ENCODE measurements at places on chromosomes 12 and 14.

- no peak for DNase-seq
These were observed 87.8 kb downstream of the NEDD1 start for GRCh38 chr12:96994900-96995299.

DNA sequence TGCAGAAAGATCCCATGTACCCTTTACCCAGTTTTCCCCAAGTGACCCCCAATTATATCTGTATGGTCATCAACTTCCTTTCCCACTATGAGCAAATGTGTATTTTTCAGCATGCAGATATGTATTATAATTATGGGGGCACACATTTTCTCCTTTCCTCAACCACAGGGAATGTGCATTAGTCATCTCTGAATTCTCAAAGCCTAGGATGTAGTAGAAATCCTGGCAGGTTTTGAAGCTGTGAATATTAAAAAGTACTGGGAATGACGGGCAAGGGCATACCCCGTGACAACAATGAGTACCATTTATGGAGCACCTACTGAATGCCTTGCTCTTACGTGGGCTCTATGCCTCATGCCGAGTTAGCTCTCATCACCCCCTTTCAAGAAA lies 71.5 kb downstream of the VWF start:
- no peak for DNase-seq

DNA sequence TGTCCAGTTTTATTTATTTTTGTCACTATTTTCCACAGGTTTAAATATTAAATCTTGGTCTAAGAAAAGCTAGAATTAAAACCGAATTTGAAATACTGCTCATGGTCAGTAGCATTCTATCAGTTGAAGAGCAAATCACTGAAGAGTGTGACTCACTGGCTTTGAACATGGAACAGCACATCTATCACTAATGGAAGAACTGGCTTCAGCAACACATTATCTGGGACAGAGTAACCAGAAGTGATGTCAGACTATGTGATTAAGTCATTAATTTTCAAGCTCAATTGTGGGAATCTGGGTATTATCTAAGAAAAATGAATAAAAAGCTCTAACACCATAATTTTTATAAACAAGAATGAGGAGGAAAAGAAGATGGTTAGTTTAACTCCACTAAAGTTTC lies 527.5 kb downstream of the TMTC2 start:
- no peak for DNase-seq

DNA sequence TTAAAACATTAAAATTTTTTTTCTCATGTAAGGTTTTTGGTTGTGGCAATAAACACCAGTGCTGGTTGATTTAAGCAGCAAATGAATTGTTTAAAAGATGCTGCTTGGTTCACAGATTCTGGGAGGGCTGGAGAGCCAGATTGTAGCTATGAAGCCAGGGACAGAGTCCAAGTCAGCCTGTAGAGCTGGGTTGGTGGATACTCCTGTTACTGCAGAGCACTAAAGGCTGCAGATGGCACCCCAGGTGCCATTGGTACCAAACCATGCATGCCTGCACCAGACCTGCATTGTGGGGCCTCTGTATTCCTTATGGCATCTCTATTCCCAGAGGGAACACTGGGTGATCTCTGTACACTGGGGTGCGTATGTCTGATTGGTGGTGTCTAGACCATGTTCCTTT lies 113.3 kb downstream of the SNAPC1 start:
- DNase-seq = no peak

DNA sequence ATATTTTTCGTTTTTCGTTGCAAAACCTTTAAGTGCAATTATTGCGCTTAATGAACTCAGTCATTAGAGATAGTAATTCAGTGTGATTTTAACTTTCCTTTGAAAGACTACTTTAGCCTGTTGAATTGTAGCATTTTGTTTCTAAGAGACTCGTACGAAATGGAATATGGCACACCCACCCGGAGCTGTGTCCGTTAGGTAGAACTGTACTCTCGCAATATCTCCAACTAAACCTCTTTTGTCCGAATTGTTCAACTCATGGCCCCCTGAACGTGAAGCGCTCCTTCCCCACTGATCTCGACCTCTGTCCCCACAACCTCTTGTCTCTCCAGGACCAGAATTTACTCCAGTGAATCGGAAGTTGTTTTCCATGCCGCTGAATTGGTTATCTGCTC lies 800 bp downstream of the PCNX4 start:
- no peak for DNase-seq

GRCh38 chr14:51638071-51638944 lies 13.4 kb upstream of the FRMD6 start:
- no peak for DNase-seq

GRCh38 chr12:115866909-115867525 lies 410.5 kb downstream of the MED13L start:
- no peak for DNase-seq

DNA sequence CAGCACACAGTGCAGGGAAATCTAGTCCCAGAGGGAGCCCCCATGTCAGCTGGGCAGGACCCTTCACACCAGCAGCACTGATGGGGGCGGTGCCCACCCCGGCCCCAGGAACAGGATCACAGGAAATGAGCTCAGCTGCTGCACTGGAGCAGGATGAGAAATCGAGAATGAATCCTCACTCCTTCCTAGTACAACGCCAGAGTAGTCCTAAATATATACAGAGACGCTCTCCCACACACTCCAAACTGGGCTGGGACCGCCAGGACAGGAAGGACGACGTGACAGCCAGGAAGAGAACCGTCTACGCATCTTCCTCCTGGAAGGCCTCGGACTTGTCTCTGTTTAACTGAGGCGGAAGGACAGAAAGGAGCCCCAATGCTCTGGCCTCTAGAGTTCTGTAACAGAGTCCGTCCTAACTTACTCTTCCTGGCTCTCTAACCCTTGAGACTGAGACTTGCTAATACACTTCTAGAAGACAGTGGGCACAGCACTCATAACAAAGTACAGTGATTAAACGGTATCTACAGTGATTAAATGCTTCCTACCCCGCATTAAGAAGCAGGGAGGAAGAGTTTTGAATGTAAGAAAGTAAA lies 33.4 kb downstream of the CDC42BPB start:
- no peak for DNase-seq

DNA sequence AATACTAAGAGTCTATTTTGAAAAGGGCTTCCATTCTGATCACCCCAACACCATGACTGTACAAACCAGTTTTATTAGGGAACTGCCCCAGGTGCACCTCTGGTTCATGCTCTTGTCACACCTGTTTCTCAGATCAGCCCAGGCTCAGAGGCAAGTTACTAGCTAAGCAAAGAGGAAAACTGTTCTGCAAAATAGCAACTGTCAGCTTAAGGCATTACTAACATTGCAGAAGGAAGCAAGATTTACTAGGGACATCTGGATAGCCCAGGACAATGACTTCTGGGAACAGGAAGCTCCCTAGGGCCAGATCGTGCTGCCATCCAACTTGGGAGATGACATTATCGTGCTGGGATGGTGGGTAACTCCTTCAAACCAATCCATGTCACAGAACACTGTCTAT lies 30.1 kb downstream of the ANAPC7 start:
- no peak for DNase-seq

- DNase-seq = no peak
These were observed 129.6 kb downstream of the GRIN2B start for GRCh38 chr12:13851828-13852227.

GRCh38 chr14:89178800-89179535 lies 238.1 kb downstream of the FOXN3 start:
- DNase-seq = no peak

- peak; percentile 13 for DNase-seq
These were observed 633 bp downstream of the STX2 start for GRCh38 chr12:130838284-130838950.

- no peak for DNase-seq
These were observed 10.8 kb upstream of the PSMA6 start for GRCh38 chr14:35281341-35281740.

DNA sequence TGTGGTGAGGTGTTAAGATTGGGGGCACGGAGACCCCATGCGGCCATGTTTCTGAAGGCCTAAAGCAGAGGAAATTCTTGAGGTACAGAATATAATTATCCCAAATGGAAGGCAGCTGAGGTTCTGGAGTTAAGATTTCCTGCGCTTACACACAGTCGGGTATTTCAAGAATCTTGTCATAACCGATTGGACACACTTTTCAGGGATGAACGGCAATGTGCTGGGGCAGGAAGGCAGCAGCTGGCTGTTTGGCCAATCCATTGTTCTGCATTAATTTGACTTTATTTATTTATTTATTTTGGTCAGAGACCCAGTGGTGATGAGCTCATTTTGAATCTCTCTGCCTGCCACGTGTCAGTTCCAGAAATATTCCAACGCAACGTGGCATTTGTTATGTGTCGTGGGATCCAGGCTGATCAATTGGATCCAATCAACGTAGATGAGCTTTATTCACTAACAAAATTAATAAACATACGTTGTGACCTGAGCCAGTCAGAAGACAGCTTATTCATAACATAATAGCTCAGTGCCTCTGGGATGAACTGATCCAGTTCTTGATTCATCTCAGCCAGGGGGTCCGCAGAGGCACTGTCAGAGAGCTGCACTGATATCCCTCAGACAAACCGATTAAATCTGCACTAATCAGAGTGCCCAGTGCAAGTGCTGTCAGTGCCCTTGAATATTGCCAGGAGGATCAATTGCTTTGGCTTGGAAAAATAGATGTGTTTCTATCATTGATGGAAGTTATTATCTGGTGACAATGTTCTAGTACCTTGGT lies 181.0 kb downstream of the KTN1 start:
- DNase-seq = no peak

DNA sequence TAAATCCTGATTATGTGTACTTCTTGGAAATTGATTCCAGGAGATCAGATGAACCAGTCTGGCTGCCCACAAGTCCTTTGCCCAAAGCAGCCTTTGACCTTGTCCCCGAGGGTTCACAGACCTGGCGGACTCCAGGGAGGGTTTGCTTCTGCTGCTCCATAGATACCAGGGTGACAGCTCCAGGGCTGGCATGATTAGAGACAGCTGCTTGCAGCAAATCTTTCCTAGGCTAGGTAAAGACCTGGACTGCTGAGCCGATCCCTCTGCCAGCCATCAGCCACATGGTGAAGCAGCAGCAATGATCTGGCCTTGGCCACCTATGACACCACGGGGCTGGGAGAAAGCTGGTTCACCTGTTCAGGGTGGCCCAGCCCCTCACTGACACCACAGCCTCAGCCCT lies 10.1 kb upstream of the TBX5 start:
- no peak for DNase-seq

DNA sequence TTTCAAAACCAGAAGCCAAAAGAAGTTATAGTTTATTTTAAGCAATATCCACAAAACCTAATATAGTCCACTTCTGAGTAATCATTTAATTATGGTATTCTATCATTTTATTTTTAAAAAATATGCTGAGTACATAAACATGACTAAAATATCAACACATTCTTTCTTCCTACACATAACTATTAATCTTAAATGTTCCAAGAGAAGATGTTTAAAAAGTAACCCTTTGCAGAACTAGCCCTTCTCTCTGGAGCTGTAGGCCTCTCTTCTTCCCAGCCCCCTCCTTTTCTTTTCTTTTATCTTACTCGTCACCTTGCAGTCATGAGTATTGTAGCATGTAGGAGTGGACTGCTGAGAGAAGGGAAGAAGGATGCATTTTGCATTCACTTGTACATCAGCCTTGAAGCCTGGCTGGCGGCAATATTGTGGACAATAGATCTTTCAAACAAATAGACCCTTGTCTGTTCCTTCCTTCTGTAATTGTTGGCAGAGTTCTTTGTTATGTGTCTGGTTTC lies 941.9 kb downstream of the NRXN3 start:
- no peak for DNase-seq

DNA sequence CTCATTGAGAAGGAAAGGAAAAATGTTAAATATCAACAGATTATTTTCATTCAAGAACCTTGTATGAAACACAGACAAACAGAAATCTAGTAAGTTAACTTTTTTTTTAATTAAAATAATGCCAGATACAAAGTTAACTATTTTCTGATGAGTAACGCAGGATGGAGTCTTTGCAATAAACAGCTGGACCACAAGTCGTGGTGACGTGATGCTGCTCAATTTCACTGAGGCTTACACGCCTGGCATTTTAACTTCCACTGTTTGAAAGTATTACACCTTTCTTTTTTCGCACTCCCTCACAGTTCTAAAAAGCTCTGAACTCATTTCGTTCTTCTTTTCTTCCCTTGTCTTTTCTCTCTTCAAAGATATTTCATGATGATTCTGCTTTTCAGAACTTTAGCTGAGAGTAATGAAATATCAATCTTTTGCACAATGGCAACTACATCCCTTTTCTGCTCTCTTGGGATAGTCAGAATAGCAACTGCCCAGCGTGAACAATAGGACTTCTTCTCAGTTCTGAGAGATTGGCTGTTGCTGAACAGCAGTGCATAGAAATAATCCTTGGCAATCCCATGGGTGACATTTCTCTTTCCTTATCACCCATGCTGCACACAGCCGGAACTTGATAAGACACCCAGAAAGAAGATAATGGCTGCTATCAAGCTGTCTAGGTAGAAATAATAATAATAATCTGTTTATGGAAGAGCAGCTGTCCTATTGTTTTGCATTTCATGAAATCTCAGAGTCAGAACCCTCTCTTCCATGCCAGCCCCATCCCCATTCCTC lies 160.5 kb downstream of the BTG1 start:
- no peak for DNase-seq

- no peak for DNase-seq
These were observed 2.8 kb downstream of the RXYLT1 start for GRCh38 chr12:63782466-63782865.

DNA sequence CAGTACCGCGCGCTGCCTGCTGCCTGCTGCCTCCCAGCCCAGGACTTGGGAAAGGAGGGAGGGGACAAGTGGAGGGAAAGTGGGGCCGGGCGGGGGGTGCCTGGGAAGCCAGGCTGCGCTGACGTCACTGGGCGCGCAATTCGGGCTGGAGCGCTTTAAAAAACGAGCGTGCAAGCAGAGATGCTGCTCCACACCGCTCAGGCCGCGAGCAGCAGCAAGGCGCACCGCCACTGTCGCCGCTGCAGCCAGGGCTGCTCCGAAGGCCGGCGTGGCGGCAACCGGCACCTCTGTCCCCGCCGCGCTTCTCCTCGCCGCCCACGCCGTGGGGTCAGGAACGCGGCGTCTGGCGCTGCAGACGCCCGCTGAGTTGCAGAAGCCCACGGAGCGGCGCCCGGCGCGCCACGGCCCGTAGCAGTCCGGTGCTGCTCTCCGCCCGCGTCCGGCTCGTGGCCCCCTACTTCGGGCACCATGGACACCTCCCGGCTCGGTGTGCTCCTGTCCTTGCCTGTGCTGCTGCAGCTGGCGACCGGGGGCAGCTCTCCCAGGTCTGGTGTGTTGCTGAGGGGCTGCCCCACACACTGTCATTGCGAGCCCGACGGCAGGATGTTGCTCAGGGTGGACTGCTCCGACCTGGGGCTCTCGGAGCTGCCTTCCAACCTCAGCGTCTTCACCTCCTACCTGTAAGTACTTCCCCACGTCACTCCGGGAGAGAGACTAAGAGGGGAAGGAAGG lies at the start of gene LGR5:
Gene LGR5, plus strand, starts transcription at position 186 of the 732 bp plus-strand sequence. Its CDS starts 283 bp downstream, at position 469.
- no peak for DNase-seq

DNA sequence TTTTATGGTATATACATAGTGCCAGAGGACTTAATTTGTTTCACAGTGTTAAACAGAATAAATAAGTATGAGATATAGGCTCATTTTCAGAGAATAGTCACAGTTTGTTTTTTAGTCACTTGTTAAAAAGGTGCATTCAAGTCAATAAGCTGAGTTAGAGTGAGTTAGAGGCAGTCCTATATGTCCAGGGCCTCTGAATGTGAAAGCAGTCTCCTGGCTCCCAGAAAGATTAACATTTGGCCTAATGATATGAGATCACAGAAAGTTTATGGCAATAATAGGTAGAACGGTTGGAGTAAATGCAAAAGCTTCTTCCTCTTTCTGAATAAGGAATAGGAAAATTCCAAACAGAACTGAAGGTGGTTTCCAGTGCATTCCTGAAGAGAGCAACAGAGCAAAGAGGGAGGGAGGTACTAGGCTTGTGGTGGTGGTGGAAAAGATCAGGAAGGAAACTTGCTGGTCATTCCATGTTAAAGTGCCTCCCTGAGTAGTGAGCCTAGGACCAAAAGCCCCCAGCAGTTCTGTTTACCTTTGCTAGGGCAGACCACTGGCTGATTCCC lies 54.4 kb downstream of the SLC38A4 start:
- DNase-seq = no peak
